ENCODE measurements at places on chromosomes 16 and 17.

- no peak for DNase-seq
Measured at GRCh38 chr16:86723689-86724088, 145.3 kb downstream of the FOXL1 start.

- DNase-seq = no peak
Measured at GRCh38 chr17:83093506-83093905, 14.1 kb downstream of the METRNL start.

DNA sequence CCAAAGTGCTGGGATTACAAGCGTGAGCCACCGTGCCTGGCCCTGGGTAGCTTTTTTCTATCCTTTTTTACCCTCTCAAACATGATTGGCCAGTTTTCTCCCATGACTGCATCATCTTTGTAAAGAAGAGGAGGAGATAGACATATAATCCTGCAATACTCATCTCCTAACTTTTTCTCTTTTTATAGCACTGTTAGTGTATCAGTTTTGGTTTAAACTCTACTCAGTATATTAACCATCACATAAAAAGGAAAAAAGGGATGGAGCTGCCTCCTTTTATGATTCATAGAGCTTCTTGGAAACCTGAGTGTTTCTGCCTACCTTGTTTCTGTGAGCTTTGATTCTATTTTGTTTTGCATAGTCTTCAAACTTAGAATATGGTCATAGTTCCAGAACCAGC is 12.0 kb upstream of the TMEM106A start:
- no peak for DNase-seq

GRCh38 chr16:63720848-63721247 is 1401.0 kb downstream of the CDH11 start:
- DNase-seq = peak; percentile 56

DNA sequence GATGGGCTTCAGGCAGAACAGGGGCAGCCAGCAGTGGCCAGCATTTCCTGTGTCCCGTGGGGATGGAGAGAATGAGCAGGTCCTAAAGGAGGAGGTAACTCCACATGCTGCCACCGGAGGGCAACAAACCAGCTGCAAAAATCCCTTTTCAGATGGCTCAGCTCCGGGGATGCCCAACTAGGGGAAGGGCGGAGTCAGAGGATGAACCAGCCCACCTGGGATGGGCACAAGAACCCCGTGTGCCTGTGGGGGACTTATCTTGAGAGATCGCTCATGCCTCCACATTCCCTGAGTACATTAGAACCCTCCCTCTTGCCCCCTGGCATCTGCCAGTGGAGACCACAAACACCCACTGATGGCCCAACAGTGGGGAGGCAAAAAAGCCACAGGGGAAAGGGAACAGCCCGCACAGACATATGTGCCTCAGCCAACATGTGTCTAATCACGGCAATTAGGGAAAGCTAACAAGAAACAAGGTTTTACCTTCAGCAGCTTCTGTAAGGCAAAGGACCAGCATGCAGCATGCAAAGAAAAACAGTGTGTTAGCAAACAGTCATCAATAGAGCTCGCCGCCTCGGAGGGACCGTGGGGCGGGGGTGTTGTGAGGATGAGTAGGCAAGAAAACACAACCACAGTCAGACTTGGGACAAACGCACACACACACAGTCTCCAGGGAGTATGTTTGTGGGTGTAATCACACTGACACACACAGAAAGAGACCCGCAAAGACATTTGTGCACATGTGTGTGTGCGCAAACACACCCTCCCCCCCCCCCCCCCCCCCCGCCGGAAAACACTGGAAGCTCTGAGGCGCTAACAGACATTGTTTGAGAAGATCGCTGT is 64.0 kb downstream of the MYO18A start:
- DNase-seq = peak; percentile 71

DNA sequence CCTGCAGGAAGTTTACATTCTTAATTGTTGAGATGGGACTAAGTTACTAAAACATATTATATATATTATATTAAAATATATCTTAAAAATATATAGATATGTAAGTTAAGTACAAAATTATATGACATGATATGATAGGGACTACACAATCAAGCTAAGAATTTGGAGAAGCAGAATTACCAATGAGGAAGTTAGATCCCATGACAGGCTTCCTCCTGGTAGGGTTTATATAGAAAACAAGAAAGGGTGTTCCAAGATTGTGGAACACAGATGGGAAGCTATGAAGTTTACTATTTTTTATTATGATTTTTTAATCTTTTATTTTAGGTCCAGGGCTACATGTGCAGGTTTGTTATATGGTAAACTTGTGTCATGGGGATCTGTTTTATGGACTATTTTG is 260.8 kb upstream of the ZFHX3 start:
- DNase-seq = no peak

DNA sequence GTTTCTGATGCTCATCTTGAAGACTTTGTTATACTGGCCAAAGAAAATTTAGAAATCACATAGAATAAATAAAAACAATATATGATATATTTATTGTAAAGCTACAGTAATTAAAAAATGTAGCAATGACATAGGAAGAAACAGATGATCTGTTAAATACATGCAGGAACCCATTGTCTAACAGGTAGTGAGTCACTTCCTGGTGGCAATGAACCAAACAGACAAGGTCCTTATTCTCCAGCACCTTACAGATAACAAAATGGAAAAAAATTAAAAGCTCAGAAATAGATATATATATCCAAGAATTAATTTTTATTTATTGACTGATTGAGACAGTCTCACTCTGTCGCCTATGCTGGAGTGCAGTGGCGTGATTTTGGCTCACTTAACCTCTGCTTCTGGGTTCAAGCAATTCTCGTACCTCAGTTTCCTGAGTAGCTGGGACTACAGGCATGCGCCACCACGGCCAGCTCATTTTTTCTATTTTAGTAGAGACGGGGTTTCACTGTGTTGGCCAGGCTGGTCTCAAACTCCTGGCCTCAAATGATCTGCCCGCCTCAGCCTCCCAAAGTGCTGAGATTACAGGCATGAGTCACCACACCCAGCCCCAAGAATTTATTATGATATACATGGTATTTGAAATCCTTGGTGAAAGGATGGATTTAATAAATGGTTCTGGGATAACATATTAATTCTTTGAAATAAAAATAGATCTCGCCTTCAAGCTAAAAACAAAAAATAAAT is 7.5 kb downstream of the NETO2 start:
- no peak for DNase-seq

DNA sequence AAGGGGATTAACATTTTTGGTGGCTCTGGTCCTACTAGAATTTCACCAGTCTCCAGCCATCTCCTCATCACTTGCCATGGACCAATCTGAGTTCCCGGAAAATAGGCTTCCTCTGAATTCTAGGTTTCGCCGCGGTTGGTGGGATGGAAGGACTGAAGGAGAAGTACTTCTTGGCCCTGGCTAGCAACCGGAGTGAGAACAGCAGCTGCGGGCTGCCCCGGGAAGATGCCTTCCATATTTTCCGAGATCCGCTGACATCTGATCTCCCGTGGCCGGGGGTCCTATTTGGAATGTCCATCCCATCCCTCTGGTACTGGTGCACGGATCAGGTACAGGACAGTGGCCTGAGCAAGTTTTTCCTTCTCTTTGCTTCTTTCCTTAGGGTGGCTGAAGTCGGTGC is 45.0 kb downstream of the SLC5A11 start:
- DNase-seq = no peak

- peak; percentile 56 for DNase-seq
Measured at GRCh38 chr17:77886387-77886728, 72.1 kb upstream of the TNRC6C start.

DNA sequence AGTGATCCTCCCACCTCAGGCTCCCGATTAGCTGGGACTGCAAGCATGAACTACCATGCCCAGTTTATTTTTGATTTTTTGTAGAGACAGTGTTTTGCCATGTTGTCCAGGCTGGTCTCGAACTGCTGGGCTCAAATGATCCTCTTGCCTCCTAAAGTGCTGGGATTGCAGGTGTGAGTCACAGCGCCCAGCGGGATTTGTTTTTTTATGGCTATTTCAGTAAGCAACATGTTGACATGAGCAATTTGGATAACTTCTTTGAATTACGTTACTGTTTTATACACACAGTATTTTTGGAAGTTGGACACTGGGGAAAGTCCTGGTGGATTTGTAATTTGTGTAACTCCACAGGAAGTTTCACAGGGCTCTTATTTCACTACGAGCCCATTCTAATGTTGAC is 18.5 kb upstream of the RHOT1 start:
- no peak for DNase-seq

- no peak for DNase-seq
Measured at GRCh38 chr17:8315764-8316217, 5.8 kb downstream of the ARHGEF15 start.

DNA sequence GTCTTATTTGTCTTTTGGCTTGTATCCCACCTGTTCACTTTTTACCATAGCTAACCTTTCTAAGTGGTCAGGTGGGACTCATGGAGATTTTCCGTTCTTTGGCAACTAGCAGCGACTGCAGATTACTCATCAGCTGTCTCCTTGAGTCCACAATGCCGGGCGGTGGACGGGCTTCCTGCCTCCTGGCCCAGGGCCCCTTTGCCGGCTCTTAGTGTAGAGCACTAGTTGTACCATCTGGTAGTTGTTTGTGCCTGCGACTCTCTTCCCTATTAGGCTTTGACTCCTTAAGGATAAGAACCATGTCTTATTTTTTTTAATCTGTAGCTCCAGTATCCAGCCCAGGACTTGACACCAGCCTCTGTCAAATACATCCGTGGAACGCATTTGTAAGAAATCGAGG is 399.9 kb downstream of the WWOX start:
- DNase-seq = no peak

- DNase-seq = no peak
Measured at GRCh38 chr17:42651392-42651791, 7.7 kb upstream of the TUBG2 start.

DNA sequence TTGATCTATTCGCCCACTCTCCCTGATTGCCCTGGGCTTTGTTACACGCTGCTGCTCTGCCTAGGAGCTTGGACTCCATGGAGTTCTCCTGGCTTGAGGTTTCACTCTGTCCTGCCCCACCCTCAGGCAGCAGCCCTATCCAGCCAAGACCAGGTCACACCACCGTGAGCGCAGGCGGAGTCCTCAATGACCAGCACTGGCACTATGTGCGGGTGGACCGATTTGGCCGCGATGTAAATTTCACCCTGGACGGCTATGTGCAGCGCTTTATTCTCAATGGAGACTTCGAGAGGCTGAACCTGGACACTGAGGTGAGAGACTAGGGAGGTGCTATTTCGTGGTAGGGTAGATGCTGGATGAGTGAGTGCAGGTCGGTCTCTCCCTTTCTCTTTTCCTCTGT is 3.5 kb downstream of the CNTNAP1 start:
- no peak for DNase-seq

DNA sequence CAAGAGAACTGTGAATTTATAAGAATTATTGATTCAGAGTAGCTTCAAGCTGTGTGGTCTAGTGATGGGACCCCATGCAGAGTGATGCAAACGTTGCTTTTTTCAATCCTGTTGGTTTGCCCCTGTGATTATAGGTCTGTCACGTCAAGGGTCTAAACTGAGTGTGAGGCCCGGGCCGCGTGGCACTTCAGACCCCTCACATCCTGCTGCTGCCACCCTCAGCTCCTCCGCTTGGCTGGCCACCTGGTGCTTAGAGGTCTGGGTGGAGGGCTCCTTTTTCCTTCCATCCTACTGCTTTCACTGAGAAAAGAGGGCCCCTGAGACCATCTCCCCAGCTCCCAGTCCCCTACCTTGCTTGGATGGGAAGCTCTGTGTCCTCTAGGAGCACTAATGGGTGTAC is 12.0 kb downstream of the MYL4 start:
- no peak for DNase-seq

All from Karpas-422 (cell line).